ENCODE measurements at places on chromosomes 3 and 15. TPM values are rescaled to one million over a fixed set of nuclear protein-coding genes. Genes with fewer than 3 reads are reported as not detected.

Gene CNTN3
- 2.4 TPM for total RNA-seq

Gene FOXB1
- not detected for total RNA-seq

Gene CCDC80
- 1,612 TPM for total RNA-seq

Gene CCDC39
- not detected for total RNA-seq

Gene DPPA2
- not detected for total RNA-seq

Gene KLF15
- total RNA-seq: 3.6 TPM

All from smooth muscle cell of bladder (primary cell).